ENCODE measurements at places on chromosomes 12 and 14.
A peak's percentile ranks its signal among the peaks of the same experiment; 100 is the strongest.

- no peak for DNase-seq
Measured at GRCh38 chr12:51493281-51493680, 68.7 kb downstream of the SLC4A8 start.

DNA sequence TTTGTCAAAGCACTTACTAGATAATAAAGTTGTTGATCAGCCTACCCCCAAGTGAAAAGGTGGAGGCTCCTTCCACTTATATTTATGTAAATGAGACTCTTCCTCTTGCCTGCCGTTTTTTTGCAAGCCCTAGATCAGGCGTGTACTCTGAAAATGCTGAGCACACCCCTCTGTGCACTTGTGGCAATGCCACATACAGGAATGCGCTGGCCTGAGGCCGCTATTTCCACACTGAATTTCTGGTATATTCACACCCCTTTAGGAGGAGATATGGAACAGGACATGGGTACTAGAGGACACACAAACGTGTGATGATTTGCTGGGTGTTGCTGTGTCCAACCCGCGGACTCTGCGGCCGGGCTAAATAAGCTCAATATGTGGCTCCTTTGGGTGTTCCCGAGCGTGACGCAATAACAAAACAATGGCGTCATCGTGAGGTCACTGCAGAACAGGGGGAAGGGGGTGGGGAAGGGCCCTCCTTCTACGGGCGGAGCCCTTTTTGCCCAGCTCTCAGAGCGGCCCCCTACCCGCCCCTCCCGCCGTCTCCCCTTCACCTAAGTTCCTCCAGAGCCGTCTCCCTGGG is 554 bp upstream of the TSPAN31 start:
- peak; percentile 61 for DNase-seq

DNA sequence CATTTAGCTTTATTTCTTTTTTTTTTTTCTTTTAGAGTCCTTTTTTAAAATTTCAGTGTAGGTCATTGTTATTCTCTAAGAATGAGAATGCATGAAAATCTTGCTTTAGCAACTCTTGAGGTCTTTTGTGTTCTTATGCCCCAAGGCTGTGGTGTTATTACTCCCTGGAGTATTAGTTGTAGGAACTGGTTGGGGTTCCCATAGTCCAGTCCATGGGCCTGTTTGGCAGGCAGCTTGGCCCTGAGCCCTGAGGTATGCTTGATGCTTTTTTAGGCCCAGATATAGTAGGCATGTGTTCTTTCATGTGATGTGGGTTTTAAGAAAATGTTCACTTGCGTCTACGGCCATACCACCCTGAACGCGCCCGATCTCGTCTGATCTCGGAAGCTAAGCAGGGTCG is 1.6 kb downstream of the FAM234B start:
- DNase-seq, result no peak

DNA sequence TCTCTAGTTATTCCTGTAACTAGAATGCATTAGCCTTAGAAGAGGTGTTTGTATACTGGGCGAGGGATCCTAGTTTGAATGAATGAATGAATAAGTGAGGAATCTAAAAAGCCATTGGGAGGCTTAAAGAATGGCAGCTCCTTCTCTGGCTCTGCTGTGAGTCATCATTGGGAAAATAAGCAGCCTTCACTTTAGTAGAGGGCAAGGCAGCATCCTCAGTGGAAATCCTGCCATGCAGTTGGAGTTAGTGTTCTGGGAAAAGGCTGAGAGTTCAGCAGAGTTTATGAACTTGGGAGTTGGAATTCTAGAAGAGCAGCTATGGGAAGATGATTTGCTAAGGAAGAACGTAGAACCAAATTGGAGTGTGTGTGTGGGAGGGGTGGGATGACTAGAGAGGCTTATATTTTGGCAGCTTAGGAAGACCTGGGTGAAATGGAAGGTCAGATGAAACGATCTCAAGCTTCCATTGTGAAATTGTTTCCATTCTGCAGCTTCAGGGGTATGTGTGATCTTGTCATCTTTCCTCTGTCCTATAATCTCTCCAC is 120.8 kb downstream of the PTCSC3 start:
- no peak for DNase-seq

DNA sequence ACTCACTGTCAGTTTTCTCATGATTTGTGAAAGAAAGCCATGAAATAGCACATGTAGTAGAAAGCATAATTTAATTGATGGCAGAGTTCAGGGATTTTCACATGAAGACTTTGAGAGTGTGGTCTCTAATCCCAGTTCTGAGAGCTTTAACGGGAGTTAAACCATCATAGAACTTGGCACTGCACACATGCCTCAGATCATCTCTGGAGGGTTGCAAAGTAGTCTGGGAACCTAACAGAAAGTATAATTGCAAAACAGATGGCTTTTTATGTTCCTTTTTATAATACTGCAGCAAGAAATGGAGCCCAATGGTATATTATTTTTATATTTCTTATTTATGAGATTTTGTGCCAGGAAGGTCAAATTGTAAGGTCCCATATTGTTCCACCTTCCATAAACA is 77.9 kb downstream of the BHLHE41 start:
- DNase-seq, result no peak

GRCh38 chr12:88790231-88790630 is 210.0 kb upstream of the KITLG start:
- DNase-seq, result no peak

Measured in stimulated activated CD4-positive, alpha-beta T cell treated with anti-CD3 and anti-CD28 coated beads, Interleukin-12 subunit alpha, Interleukin-12 subunit beta, amount 100 ng/mL, for 24 hours (primary cell).